ENCODE measurements at places on chromosomes 7 and 10.

- DNase-seq = no peak
These were observed 195.0 kb upstream of the SVIL start for GRCh38 chr10:29829776-29830175.

GRCh38 chr10:92356041-92356440 lies 65.1 kb downstream of the MARCHF5 start:
- DNase-seq = no peak

GRCh38 chr10:127906548-127907377 lies at the start of gene PTPRE:
TSS of gene PTPRE (plus strand) at chr10:127907103. CDS start at chr10:128040882, 133,779 bp downstream.
- peak; percentile 64 for DNase-seq

DNA sequence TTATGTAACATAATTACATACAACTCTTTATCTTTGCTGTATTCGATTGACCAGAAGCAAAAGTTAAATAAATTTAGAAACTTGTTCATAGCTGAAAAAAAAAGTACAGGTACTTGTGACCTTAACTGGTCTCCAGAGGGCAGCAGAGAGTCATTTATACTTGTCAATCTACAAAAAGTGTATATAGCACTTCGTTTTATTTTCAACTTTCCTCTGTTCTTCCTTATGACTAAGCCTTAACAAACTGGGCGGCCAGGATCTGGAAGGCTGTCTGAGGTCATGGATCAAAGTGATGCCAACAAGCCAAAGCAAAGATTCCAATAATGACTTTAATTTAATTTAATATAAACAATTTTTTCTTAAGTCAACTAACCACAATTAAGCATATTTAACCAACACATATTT lies 29.8 kb downstream of the C10orf67 start:
- DNase-seq = peak; percentile 64

GRCh38 chr10:49208996-49209395 lies 20.8 kb upstream of the TMEM273 start:
- DNase-seq = no peak

DNA sequence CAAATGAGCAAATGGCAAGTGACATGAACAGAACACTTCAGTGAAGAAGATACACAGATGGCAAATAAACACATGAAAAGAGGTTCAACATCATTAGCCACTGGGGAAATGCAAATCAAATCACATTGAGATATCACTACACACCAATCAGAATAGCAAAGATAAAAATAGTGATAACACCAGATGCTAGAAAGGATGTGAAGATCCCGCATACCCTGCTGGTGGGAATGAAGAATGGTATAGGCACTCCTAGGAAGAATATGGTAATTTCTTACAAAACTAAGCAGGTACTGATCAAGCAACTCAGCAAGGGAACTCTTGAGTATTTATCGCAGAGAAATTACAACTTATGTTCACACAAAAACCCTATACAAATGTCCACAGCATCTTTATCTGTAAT lies 11.2 kb downstream of the LAMB4 start:
- no peak for DNase-seq

DNA sequence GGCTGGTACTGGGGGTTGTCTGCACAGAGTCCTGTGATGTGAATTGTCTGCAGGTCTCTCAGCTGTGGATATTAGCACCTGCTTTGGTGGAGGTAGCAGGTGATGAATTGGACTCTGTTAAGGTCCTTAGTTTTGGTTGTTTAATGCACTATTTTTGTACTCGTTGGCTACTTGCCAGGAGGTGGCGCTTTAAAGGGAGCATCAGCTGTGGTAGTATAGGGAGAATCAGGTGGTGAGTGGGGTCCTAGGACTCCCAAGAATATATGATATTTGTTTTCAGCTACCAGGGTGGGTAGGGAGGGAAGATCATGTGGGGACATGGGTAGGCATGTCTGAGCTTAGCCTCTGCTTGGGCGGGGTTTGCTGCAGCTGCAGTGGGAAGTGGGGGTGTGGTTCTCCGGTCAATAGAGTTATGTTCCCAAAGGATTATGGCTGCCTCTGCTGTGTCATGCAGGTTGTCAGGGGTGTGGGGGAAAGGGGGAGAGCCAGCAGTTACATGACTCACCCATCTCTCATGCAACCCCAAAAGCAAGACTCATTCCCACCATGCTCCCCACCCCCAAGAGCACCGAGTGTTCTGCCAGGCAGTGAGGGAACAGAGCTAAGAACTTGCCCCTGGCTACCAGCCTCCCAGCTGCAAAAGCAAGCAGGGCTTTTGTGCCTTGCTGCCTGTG lies 53.7 kb upstream of the ZNF273 start:
- no peak for DNase-seq

DNA sequence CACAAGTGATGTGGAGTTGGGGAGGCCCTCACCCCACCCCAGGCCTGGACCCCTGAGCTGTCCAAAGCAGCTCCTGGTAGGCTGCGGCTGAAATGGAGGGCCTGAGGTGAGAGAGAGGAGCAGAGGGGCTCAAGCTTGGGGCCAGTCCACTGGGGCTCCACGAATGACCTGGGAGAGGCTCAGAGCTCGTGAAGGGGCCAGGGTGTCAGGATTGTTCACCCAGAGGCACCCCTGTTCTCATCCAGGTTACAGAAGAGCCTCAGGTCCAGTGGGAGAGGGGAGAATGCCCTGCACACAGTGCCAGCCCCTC lies 102.2 kb upstream of the RET start:
- DNase-seq = no peak

- no peak for DNase-seq
These were observed 227.6 kb downstream of the SKAP2 start for GRCh38 chr7:26636808-26637207.

- DNase-seq = no peak
These were observed 268.4 kb downstream of the MAD1L1 start for GRCh38 chr7:1964211-1964912.

GRCh38 chr10:9811601-9812000 lies 1206.1 kb upstream of the CELF2 start:
- no peak for DNase-seq

DNA sequence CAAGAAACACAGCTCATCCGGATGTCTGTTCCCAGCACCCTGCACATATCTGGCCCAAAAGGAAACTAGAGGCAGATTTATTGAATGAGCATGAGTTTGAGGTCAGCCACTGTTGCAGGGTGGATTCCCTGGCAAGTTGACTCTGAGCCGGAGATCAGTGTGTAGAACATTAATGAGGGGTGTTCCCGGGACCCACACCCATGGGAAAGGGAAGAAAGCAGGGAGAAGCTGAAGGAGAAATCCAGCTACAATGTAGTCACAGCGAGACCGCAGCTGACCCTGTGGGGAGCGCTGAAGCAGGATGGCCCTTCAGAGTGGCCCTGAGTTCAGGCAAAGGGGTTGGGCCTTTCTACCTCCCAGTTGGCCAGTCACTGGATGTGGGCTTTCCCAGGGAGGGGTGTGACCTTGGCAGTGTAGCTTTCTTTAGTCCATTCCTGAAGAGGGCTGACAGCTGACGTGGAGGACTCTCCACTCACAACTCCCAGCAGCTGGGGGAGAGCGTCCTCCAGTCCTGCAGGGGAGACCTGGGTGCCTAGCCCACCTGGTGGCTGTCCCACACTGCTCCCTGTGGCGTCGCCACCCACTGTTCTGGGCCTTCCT lies 324.2 kb upstream of the ZMIZ1 start:
- no peak for DNase-seq

GRCh38 chr7:48149058-48149457 lies 22.2 kb upstream of the ABCA13 start:
- no peak for DNase-seq

- DNase-seq = no peak
These were observed 47.5 kb upstream of the DGKB start for GRCh38 chr7:14950013-14950412.

GRCh38 chr10:6843481-6843881 lies 263.4 kb upstream of the PRKCQ start:
- no peak for DNase-seq

DNA sequence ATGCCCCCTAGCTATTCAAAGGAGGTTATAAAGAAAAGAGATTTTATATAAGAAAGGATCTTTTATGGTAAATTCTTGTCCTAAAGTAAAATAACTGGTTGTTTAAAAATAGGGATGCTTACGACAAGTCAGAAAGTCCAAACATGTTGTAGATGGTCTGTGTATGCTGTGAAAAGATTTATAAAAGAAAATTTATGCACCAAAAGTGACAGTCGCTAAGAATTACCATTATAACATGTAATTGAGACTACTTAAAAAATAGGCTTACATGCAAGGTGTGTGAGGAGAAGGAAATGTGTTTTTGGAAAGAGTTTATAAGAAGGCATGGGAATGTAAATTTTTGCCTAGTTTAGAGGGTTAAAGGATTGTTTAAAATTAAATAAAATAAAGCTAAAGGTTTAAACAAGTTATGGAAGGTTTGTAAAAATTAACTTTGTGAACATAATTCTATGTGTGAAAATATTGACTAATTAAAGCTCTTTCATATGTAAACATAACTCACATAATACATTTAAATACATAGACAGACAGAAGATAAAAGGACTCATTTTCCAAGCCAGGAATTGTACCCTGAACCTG lies 118.5 kb downstream of the LYZL1 start:
- DNase-seq = no peak

GRCh38 chr10:50629495-50630122 lies 5.9 kb upstream of the SGMS1 start:
- DNase-seq = no peak

- DNase-seq = no peak
These were observed 625.1 kb downstream of the DNAJB6 start for GRCh38 chr7:157961731-157962457.

DNA sequence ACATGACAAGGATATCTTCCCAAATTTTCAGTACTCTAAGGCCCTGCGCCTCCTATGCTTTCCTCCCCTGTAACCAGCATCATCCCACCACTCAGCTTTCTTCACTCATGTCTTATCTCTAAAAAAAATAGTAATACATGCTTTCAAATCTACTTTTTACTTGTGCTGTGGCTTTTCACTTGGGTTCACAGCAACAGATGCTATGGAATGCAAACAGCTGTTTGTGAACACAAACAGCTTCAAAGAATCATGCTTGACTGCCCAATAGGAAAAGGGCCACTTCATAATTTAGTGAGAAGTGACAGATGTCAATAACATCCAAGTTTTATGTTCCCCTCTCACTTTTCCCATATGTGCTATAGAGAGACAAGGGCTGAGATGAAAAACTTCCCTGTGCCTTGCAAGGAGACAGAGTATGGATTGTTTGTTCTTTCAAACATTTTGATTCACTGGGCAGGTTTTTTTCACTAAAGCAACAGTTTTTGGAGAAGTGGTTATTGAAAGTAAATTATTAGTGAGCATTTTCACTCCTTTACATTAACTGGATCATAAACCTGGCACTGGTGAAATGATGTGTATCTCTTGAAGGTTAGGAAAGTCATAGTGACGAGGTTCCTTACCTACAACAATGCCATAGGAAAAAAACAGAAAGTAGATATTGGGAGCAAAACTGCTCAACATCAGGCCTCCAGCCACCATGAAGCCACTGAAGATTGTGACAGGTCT lies 37.3 kb downstream of the SLC16A9 start:
- no peak for DNase-seq

DNA sequence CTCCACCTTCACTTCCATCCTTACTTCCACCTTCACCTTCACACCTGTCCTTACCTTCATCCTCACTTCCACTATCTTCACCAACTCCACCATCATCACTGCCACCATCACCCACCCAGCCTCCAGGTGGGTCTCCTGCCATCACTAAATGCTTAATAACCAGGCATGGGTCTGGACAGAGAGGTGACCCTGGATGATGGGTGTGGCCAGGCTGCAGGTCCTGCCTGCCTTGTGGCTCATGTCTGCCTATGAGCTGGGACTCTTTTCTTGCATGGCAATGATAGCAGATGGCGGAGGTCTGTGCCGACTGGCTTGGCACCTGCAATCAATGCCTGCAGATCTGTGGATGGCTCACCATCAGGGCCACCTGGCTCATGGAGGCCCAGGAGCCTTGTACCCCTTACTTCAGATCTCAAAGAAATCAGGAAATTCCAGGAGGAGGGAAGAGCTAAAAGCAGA lies 60.1 kb upstream of the ELN start:
- DNase-seq = no peak

- DNase-seq = no peak
These were observed 224.3 kb downstream of the THSD7A start for GRCh38 chr7:11607686-11608085.

- no peak for DNase-seq
These were observed 17.5 kb downstream of the FAM171A1 start for GRCh38 chr10:15353471-15354017.

- DNase-seq = no peak
These were observed 16.8 kb upstream of the ABCB5 start for GRCh38 chr7:20598459-20599309.

GRCh38 chr7:128275681-128276080 lies 34.6 kb downstream of the LEP start:
- DNase-seq = no peak

GRCh38 chr7:101882595-101883564 lies 65.5 kb downstream of the CUX1 start:
- DNase-seq = no peak

DNA sequence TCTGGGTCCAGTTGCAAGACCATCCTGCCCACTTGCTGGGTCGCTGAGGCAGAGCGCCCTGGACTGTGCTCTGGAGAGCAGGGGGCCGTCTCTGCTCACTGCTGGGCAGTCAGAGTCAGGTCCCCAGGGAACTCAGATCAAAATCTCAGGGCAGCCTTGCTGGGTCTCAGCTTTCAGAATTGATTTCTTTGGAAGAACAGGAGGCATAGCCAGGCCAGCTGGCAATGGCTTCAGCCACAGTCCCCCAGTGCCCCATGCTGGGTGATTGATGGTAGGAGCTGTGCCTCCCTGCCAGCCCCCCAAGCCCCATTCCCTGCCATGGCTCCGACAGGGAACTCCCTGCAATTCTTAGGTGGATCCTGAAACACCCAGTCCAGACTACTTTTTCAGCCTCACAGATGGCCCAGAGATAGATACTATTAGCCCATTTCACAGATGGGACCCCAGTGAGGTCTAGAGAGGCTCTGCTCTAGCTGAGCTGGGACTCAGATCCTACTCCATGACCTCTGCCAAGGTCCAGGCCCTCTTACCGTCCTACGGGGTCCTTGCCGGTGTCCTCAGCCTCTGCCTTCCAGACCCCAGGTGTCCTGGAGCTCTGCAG lies 467 bp downstream of the MMRN2 start:
- DNase-seq = no peak

DNA sequence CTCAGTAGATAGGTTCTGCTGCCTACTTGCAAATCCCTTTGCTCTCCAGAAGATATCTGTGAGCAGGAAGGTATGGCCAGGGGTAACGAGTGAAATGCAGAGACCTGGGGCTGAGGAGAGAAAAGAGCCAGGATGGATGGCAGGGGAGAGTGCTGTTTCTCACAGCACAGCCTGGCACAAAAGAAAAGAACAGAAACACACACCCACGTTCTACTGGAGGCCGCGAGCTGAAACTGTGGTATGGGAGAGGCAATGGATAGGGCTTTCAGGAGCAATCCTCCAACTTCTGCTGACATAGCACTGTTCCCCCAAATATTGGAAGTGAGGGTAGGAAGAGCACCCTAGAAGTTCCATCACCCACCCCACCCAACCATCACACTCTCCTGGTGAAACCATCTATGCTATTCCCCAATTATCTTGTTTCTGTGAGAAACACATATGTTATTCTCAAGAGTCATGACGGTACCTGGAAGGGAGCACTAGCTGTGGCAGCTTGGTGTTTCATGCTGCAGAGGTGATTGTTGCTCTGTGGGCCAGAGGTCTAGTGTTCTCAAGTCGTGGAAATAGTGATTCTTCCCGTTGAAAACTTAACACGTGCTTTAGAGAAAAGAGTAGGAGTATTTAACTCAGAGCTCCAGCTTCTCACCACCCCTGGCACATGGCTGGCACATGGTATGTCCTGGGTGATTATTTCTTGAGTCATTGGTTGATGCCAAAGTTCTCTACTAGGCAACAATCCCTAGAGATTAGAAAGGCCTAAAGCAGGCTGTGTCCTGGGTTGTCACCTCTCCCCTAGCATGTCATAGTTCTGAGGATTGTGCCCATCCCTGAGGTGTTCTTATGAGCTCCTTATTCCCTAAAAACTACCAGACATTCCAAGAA lies 198.3 kb downstream of the PLXNA4 start:
- DNase-seq = no peak

Measured in stimulated activated CD4-positive, alpha-beta T cell treated with anti-CD3 and anti-CD28 coated beads, Interleukin-2, amount 100 ng/mL, for 48 hours (primary cell).